Right ventricle myocardium inferior (tissue), 1 donor: ENCODE measurements at places on chromosomes 2 and 18.

GRCh38 chr2:46001741-46002506, 295.3 kb upstream of the EPAS1 start:
- no peak for DNase-seq

GRCh38 chr2:218875692-218876246, 4.9 kb upstream of the WNT10A start:
- DNase-seq: peak; percentile 45

DNA sequence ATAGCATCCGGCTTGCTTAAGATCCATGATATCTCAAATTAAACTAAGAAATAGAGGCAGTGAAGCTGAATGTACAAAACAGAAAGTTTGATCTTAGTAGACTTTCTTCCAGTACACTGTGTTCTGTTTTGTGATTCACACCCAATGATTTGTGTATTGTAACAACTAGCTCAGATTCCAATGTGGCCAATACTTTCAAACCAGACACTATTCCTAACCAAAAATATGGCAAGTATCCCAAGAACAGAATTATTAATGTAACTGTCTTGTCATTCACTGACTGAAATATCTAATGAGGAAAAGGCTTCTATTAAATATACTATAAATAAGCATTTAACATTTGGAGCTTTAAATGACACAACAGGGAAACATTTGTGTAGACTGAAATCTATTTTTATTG, 299.1 kb downstream of the NRXN1 start:
- no peak for DNase-seq

- peak; percentile 83 for DNase-seq
These were observed 180.9 kb downstream of the ZBTB7C start for GRCh38 chr18:48228301-48228715.

- DNase-seq: no peak
These were observed 51.9 kb downstream of the ANKMY1 start for GRCh38 chr2:240505910-240506309.

GRCh38 chr2:40251137-40251536, 200.8 kb downstream of the SLC8A1 start:
- no peak for DNase-seq
